ENCODE measurements at places on chromosomes 6 and 20.

DNA sequence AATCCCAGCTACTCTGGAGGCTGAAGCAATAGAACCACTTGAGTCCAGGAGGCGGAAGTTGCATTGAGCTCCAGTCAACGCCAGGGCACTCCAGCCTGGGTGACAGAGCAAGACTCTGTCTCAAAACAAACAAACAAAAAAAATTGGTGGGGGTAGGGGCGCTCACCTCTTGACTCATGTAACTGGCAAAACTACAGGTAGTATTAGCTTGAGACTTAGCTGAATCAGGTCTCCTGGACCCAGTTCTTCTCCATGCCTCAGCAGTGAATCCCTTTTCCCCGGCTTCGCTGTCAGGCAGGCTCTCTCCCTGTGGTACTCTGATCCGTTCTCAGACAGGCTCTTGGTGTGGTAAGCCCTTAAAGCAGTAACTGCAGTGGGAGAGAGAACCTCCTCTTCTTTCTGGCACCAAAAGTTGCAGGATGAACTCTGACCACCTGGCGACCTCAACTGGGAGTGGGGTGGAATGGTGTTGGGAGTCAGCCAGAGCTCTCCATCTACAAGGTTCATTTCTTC is 12.9 kb downstream of the SLC9A8 start:
- DNase-seq, result no peak

DNA sequence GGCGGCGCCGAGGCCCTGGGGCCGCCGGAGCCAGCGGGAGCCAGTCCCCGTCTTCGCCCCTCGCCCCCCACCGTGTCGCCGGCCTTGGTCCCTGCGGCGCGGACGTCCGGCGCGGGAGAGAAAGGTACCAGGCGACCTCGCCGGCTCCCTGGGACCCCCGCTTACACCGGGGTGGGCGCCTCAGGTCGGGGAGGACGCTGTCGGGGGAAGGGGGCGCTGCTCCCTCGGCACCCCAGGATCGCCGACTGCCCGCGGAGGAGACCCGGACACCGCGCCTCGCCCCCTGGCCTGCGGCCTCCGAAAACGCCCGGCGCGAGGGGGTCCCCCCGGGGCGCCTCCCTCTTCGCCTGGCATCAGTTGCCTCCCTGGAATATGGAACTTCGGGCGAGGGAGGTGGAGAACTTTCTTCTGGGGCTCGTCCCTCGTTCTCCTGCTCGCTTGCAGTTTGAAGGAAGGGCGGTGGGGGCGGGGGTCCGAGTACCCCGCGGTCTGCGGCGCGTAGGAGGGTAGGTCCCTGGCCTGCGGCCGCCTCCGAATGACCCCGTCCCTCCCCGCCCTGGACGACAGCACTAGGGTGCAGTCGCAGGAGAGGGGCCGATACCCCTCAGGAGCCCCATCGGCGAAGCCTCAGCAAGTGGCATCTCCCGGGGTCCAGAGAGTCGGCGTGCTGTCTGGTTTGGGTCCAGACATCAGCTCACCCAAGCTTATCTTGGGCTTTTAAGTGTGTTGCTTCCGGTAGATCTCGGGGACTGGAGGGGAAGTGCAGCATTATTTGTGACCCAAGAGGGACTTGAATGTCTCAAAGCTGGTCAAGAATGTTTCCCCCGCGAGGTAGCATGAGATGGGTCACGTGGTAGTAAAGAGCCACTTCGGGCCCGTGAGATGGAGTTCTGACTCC is 549 bp downstream of the ANKRD6 start:
- DNase-seq, result peak; percentile 25

GRCh38 chr6:126631363-126631762 is 291.4 kb downstream of the CENPW start:
- no peak for DNase-seq

GRCh38 chr6:139288496-139289040 is 3.2 kb downstream of the TXLNB start:
- no peak for DNase-seq

DNA sequence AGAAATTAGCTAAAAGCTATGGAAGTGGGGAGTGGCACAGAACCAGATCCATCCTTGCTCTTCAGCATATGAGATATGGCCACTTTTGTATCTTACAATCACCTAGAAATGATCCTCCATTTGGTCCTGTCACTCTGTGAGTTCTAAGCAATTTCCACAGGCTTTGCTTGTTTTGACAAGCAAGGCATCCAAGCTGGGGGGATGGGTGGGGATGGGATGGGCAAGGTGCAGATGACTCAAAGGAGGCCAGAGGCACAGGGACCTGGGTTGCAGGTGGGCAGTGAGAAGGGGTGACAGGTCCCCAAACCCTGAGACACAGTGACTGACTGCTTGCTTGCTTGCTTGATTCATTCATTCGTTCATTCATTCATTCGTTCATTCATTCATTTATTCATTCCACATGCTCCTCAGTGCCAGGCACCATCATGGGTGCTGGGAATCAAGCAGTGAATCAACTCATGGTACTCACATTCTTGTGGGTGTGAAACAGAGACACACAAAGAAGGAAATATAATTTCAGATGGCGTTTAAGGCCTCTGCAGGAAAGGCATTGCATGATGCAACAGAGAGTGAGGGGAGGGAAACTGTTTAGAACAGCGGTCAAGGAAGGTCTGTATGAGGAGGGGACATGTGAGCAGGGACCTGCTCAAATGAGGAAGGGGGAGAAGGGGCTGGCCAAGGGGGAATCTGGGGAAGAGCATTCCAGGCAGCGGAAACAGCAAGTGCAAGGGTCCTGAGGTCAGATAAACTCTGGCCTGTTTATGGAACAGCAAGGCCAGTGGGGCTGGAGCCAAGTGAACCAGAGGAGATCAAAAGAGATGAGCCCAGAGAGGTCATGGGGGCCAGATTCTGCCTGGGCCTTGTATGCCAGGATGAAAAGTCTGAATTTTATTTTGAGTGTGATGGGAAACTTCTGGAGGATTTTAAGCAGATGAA is 3.4 kb downstream of the KCNB1 start:
- no peak for DNase-seq

DNA sequence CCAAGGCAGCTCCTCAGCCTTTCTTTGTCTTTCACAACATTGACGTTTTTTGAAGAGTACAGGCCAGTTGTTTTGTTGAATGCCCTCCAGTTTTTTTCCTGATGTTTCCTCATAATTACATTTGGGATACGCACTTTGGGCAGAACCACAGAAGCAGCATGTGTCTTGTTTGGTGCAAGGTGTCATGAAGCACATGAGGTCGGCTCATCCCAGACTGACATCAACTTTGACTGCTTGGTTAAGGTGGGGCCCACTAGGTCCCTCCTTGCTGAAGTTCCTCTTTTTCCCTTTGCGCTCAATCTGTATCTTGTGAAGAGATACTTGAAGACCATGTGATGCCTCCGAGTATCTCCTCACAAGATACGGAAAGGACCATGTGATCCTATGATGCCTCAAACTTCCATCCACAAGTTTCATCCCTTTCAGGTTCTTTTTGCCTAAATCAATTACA is 10.5 kb downstream of the SNAI1 start:
- DNase-seq, result no peak

DNA sequence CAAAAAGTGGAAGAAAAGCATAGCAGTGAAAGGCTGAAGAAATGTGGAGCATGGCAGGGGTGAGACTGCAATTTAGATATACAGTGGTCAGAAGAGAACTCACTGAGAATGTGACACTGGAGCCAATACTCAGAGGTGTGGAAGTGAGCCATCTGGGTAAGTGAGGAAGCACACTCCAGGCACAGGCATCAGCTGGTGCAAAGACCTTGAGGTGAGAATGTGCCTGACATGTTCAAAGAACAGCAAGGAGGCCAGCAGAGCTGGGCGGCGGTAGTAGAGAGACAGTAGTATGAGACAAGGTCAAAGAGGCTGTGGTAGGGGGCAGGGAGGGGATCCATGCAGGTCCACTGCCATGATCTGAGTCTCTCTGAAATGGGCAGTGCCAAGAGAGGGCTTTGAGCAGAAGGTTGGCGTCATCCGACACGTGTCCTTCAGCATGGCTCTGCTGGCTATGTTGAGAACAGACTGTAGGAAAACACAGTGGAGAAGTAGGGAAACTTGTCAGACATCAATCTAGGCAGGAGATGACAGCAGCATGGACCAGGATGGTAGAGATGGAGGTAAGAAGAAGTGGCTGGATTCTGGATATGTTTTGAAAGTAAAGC is 84.4 kb downstream of the PLCG1 start:
- no peak for DNase-seq

DNA sequence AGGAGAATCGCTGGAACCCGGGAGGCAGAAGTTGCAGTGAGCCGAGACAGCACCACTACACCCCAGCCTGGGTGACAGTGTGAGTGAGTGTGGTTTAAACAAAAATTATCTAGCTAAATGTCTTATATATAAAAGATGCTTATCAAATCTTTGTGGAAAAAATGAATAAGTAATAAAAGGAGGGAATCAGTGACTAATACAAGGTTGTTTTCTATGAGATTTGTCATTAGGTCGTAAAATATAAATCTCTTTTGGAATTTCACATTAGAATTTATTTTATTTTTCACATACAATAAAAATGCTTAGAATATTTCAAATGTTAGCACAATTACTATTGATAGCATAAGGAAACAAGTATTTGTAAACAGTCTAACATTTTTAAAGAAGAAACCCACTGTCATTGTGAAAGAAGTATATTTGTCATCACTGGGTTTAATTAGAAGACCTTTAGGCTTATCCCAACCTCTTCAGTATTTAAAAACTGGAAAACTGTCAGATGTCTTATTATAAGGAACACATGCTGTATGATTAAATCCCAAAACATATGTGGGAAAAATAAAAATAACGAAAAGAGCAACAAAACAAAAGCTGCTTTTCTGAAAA is 47.1 kb downstream of the ASCC3 start:
- DNase-seq, result no peak

DNA sequence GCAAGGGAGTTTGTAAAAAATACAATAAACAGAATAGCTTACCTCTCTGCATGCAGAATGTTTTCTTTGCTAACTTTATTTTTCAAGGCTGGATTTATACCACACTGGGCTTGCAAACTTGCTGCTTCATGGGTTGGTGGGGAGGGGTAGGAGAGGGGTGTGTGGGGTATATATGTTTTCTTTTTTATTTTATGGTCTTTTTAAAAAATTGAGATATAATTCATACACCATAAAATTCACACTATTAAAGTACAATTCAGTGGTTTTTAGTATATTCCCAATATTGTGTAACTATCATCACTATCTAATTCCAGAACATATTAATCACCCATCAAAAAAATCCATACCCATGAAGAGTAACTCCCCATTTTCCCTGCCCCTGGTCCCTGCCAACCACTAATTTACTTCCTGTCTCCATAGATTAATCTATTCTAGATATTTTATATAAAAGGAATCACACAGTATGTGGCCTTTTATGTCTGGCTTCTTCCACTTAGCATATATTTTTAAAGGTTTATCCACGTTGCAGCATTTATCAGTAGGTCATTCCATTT is 14.3 kb upstream of the TRPC4AP start:
- DNase-seq, result no peak

GRCh38 chr6:5280920-5281319 is 19.6 kb downstream of the FARS2 start:
- no peak for DNase-seq

DNA sequence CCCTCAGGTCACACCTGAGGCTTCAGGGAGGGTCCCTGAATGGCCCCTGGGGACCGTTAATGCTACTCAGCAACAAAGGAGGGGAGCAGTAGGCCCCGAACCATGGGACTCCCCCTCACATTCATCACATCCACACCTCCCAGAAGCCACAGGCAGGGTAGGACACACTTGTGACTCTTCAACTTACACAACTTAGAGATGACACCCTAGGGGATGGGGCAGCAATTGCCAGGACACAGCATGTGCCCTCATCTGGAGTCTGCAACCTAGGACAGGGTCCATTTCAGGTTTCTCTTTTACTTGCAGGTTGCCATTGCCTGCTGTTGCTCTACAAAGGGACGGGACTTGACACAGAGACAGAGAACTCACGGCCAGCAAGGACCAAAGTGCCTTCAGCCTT is 770 bp downstream of the ULBP3 start:
- no peak for DNase-seq

- DNase-seq, result no peak
Measured at GRCh38 chr6:84172574-84172973, 54.9 kb downstream of the CEP162 start.

GRCh38 chr20:32289661-32290431 is 12.4 kb downstream of the KIF3B start:
- DNase-seq, result no peak

- DNase-seq, result no peak
Measured at GRCh38 chr20:25058847-25059810, 1.2 kb upstream of the ACSS1 start.

- DNase-seq, result no peak
Measured at GRCh38 chr6:166683477-166683876, 56.4 kb upstream of the RPS6KA2 start.

- no peak for DNase-seq
Measured at GRCh38 chr20:51375561-51375960, 167.0 kb downstream of the NFATC2 start.

GRCh38 chr6:165002866-165003265 is 306.5 kb downstream of the C6orf118 start:
- no peak for DNase-seq

- DNase-seq, result peak; percentile 88
Measured at GRCh38 chr20:5078399-5078958, 41.3 kb downstream of the PCNA start.

DNA sequence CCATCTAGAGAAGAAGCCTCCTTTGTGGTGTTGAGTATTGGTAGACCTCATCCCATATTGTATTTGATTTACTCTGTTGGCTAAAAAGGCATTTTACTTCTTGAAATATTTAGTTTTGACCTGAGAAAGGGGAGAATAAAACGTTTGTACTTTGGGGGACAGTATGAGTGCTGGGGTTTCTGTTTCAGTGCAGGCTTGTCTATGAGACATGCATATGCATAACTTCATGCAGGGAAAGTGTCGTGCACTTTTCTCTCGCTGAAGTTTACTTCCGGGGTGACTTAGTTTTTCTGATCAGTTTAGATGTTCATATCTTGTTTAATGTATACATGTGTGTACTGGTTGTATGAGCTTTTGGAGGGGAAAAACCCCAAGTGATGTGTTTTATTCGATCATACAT is 59.5 kb downstream of the UTRN start:
- DNase-seq, result peak; percentile 66

DNA sequence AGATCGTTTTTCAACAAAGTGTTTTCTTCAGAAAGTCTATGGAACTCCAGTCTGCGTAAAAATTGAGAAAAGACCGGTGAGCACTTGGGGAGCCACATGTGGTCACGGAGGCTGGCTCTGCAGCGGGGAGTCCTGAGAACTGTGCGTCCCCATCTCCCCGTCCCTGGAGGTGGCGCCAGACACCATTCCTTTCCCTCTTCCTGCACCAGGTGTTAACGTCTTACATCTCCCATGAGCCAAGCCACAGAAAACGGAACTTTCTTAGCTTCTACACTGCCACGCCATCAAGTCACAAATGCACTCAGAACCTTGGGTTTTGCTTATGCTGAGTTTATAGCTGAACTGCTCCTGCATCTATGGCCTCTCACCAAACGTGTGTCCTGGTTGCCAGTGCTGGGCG is 62.6 kb downstream of the GINS1 start:
- DNase-seq, result peak; percentile 24
